PC-3 (cell line): ENCODE measurements at places on chromosomes 2 and 18.

- DNase-seq = no peak
These were observed 47.4 kb downstream of the MFSD6 start for GRCh38 chr2:190455358-190456095.

DNA sequence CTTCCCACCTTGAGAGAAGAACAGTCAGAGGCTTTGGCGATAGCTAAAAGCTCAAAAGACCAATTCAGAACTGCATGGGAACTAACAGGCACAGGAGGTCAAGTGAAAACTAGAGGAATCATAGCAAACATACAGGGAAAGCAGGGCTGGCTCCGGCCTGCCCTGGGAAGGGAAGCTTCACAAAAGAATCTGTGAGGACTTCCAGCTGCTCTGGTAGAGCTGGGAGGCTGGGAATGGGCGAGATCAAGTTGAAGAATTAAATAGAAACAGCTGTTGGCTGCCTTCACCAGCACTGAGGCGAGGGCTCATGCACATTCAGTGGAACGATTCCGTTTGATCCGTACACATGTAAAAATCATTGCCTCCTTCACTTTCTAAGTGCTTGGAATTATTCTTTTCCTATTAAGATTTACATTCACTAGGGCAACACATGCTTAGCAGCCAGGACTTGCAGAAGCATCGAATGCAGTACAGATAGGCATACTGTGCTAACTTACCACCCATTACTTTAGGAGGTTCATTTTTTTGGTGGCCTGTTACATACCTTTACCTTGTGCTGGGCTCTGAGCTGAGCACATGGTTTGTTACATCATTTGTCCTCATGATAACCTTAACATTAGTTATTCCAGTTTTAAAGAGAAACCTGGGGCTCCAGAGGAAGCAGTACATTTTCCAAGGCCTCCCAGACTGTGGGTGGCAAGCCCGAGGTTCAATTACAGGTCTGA, 125.4 kb upstream of the RNF152 start:
- no peak for DNase-seq

- DNase-seq = peak; percentile 12
These were observed 86.7 kb downstream of the L3MBTL4 start for GRCh38 chr18:6327895-6328620.

DNA sequence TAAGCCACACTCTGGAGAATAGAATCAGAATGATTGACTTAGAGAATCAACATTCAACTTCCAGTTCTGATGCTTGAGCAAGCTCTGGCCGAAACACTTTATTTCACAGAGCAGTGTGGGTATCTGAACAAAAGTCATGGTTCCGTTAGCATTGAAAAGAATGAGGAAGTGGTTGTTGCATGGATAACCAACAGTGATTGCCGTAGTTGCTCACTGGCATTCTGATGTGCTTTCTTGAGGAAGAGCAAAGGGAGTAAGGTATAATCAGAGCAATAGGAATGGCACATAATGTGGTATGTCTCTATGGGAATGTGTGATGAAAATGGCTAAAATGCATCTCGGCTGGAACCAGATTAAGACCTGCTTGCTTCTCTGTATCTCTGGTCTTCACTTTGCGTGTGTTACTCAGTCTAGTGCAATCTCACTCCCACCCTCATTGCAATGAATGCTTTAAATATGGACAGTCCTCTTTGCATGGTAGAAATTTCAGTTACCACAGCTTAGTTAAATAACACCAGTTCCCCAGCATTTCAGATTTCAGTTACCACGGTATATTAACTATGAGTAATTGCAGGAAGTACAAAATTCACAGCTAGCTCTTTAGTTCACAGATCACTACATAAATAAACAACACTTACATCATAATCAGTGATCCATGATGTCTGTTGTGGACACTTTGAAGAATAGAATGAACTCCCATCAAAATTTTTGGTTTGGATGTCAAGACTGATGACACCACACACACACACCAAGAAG, 7.8 kb upstream of the RAB12 start:
- no peak for DNase-seq

DNA sequence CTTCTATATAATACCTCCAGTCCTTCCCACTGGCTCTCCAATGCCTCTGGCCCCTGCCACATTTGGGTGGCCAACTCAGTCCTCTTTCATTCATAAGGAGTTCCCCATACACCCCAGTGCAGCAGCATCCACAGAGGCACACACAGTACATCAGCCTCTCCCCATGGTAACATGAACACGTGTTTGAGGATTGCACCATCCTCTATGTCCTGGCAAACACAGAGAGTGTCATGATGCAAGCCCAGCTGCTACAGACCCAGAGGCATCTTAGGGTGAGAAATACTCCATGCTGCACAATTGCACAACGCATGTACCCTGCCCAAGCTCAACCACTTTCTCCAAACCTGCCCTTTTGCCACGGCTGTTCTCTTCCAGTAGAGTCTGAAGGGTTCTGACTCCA, 11.5 kb downstream of the IGFBP5 start:
- no peak for DNase-seq

GRCh38 chr2:152565884-152566727, 151.2 kb downstream of the PRPF40A start:
- no peak for DNase-seq

- DNase-seq = peak; percentile 74
These were observed 325.3 kb upstream of the RND3 start for GRCh38 chr2:150812664-150813367.

- peak; percentile 60 for DNase-seq
These were observed 47.6 kb downstream of the G6PC2 start for GRCh38 chr2:168948621-168949212.

DNA sequence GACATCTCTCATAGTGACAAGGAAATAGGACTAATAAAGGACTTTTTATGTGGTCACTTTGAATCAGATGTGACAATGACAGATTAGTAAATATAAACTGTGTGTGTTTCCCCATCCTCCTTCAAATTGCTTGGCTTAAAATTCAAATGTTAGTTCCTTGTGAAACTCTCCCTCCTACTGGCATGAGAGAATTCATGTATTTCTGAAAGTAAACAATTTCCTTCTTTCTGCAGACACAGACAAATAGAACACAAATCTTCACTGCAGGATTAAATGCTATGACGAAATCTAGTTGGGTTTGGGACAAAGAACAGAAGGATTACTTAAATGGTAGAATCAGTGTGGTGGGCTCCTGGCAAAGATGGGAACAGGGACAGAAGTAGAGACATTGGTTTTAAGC, 328.7 kb upstream of the FAM98A start:
- no peak for DNase-seq

- DNase-seq = no peak
These were observed 23.7 kb downstream of the FARP2 start for GRCh38 chr2:241379481-241380480.

GRCh38 chr18:43130716-43131260, 15.3 kb upstream of the RIT2 start:
- DNase-seq = no peak

GRCh38 chr2:157107877-157108276, 149.6 kb upstream of the GALNT5 start:
- peak; percentile 43 for DNase-seq

DNA sequence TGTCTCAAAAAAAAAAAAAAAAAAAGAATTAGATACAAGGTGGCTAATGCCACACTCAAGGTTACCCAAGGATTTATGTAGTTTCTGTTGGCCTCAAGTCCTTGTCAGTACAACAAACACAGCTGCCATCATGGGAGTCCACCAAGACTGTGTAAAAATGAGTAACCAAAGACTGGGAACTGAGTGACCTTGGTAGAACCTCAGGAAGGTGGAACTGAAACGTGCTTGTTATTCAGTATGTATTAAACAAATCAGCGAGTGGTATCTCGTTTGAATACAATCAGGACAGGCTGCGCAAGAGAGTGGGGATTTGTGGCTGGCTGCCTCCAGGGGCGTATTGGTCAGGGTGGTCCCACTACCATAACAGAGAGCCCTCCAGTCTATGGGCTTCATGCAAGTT, 1.6 kb upstream of the SFTPB start:
- DNase-seq = no peak

DNA sequence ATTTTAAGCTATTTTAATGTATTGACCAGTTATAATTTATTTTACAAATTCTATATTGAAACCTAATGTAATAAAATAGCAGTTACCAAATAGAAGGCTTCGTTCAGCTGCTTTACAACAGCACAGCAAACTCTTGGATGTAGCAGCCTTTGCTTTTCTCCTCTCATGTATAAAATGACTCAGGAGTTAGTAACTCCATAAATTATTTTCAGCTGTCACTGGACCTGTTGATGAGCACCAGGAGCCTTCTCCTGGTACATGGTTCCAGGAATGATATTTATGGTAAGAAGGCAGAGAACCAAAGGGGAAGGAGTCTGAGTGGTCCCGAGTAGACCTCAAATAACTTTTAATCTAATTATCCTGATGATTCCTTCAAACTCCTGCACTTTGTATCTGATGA, 256.4 kb upstream of the NETO1 start:
- peak; percentile 65 for DNase-seq

GRCh38 chr2:161122772-161123530, 37.3 kb upstream of the TANK start:
- DNase-seq = peak; percentile 88

GRCh38 chr2:236321415-236321814, 57.2 kb upstream of the ASB18 start:
- DNase-seq = no peak

DNA sequence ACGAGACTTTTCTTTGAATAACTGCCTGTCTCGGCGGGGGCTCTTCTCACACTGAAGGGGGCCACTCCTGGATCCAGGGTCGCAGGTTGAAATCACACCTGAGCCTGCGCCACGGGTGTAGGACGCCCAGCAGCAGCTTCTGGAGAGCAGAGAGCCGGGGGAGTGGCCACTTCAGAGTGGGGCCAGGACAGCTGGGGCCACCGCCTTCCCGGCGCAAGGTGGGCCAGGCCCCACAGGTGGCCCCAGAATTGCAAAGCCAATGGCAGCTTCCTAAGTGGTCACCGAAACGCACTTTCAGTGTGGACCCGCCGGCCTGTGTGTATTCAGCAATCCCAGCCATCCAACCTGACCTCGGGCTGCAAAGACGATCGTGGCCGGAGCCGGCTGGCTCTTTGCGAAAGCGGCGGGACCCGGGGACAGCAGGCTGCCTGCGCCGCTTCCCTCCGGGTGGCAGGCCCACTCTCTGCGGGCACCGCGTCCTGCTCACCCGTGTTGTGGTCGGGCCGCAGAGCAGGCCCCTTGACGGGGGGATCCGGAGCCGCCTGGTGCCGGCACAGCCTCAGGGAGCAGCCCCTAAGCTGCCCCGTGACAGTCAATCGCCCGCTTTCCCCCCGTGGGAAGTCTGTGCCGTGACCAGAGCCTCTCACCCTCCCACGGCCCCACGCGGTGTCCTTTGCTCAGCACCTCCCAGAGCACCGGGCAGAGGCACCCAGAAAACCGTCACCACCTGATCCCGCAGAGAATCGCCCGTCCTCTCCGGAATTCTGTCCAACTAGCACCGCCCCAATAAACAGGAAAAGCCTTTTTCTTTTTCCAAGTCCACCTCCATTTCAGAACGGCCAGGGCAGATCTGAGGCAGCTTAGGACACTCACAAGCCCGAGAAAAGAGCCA, 144.7 kb downstream of the ZNF516 start:
- DNase-seq = no peak

DNA sequence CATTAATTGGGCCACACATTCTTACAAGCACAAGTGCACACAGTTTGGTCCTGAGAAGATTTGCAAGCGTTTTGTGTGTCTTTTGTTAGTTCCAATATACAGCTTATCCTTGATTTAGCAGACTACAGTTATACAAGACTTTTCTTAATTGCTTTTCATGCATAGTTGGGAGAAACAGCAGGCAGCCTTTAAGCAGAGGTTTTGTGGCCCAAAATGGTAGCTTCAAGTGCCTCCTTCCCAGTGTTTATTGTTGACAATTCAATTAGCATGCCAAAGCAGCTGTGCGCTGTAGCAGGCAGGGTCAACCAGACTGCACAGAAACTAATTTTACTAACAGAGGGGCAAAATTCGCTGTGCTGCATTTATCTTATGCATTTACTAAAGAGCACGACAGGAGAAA, 47.5 kb downstream of the FRZB start:
- DNase-seq = no peak

GRCh38 chr2:79370976-79371538, 141.8 kb upstream of the CTNNA2 start:
- no peak for DNase-seq

DNA sequence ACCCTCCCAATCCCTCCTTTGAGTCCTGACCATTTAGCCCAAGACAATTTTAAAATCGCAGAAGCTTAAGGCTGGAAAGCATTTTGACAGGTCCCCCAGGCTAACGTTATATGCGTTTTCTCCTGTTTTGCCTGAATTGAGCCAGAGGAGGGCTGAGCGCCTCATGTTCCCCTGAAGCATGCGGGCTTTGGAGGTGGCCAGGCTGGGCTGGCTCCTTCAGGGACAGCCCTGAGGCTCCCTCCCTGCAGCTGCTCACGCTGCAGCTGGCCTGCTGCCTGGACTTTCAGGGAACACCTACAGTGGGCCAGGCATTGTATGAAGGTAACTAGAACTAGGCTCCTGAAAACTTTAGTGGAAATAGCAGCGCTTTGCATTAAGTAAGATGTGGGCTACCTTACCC, 179.2 kb downstream of the ACKR3 start:
- DNase-seq = no peak

DNA sequence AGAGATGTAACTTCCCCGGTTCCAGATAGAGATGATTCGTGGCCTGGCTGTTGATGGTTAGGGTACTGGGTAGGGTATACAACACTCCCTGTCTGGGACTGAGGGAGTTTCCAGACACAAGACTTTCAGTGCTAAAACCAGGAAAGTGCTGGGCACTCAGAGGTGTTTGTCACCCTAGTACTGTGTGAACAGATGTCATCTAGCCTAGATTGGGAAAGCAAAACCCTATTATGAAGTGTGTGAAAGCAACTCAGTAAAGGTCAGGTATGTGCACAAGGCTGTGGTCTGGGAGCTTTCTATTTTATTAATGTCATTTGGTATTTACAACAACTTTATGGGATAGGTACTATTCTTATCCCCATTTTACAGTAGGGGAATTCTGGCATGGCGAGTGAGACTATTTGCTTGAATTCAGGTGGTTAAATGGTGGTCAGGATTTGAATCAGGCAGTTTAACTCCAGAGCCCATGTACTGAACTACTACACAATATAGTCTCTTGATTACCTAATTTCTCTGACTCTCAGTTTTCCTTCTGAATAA, 2.6 kb downstream of the BZW1 start:
- no peak for DNase-seq

DNA sequence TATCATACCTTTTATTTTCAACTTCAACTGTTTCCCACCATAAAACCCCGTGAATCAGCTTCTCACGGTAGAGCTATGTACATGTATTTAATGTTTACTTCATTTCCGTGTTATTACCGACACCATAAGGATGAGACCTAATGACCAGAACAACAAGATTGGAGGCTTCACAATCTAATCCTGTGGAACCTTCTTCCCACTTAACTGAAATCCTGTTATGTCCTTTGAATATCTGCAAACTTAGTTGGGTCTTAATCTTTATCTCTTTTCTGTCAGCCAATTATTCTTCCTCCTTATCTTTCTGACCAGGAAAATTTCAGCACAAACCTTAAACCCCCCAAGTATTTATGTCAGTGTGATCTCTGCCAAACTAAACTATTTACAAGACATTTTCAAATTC, 214.4 kb downstream of the TMX3 start:
- no peak for DNase-seq

DNA sequence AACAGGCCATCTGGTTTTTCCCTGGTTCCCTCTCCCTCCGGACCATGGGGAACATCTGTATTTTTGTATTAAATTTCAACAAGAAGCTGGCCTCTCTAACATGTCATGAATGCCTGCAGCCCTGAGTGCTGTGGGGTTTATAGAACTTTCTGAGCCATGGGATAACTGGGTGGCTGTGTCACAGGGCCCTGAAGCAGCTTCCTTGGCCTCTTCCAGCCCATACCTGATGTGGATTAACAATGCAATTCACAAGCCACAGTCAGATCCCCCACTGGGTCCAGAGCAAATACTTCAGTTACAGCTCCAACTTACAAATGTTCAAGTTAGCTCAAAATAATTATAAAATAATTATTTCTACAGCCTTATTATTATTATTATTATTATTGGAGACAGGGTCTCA, 307.8 kb upstream of the CELF4 start:
- no peak for DNase-seq
